Transverse colon (tissue), 4 donors: ENCODE measurements at places on chromosomes 1 and 21. TPM values are rescaled to one million over a fixed set of nuclear protein-coding genes. Genes with fewer than 3 reads are reported as not detected.

DNA sequence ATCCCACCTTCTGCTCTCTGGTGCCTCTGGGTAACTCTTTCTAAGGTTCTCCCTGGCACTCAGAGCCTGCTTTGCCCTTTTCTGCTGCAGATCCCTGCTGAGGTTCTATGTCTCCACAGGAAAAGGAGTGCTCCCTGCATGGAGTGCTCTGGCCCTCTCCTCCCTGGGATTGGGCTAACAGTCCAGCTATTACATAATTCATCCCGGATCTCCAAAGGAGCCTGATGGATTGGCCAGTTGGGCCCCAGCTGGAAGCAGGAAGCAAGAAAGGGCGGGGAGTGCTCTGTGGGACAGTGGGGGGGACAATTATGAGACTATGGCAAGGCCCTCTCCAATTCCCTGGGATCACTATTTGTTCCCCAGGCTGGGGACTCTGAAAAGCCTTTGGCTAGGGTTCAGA lies 51.9 kb upstream of the GOLT1A start:
- H3K36me3 ChIP-seq: no peaks in the 10 kb centered on the region
- peaks cover 26% of the 10 kb centered on the region for H3K4me1 ChIP-seq
- no peak for DNase-seq

KCNQ4 gene
- 3.2 TPM for total RNA-seq

GRCh38 chr1:118077331-118078045 lies 107.5 kb downstream of the SPAG17 start:
- no peaks in the 10 kb centered on the region for H3K36me3 ChIP-seq
- H3K27ac ChIP-seq: no peak overlapping the region
- no peak overlapping the region for H3K4me3 ChIP-seq
- no peak for DNase-seq
- H3K27me3 ChIP-seq: no peaks in the 10 kb centered on the region

EFNA1 gene
- 18.5 TPM for total RNA-seq

DNA sequence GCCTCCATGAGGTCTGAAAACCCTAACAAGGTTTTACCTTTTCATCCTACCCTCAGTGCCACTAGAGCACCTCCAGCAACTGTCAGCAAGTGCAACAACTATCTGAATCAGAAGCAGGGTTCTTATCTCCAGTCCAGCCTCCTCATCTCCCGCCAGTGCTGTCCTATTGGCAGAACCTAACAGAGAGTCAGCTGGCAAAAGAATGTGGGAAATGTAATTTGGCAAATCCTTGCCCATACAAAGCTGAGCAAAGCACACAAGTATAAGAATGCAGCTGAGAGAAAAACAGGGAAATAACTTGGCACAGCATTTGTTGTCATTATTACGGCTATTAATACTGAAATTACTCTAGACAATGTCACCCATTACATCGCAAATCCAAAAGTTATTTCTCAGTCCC lies 124.2 kb downstream of the ATP6V1G3 start:
- no peaks in the 10 kb centered on the region for H3K4me1 ChIP-seq
- DNase-seq: no peak
- no peak overlapping the region for H3K27ac ChIP-seq
- no peaks in the 10 kb centered on the region for H3K27me3 ChIP-seq

DNA sequence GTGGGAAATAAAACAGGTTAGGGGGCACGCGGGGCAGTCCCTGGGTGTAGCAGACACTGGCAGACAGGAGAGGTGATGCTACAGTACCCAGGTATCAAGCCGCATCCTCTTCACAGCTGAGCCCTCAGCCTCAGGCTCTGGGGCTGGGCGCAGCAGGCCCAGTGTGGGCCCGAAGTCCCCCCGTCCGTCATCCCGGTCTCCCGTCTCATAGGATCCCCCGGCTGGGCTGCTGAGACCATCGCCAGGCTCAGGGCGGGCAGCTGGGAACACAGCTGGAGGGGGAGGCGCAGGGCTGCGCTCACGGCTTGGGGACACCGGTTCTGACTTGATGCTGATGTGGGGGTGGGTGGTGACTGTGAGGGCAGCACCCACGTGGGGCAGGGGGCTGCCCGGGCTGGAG lies 32.7 kb downstream of the MEF2D start:
- H3K4me3 ChIP-seq: no peak overlapping the region
- no peak for DNase-seq
- no peak overlapping the region for H3K27ac ChIP-seq
- H3K4me1 ChIP-seq: peaks cover 61% of the 10 kb centered on the region
- no peaks in the 10 kb centered on the region for H3K27me3 ChIP-seq

DNA sequence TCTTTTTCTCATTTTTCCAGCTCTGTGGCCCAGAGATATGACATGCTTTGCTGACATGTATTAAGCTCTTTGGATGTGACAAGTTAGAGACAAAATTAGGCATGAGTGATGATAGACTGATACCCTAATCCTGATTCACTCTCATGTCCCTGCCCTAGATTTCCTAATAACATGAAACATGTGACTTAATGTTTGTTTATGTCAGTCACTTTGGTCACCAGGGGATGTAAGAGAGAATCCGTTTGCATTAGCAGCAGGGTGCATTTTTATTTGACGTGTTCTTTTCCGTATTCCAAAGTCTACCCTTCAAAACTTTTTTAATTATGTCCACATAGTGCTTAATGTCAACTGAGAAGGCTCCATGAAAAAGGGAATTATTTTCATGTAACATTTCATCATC lies 192.4 kb downstream of the HMCN1 start:
- H3K27ac ChIP-seq: no peak overlapping the region
- H3K36me3 ChIP-seq: no peaks in the 10 kb centered on the region
- no peaks in the 10 kb centered on the region for H3K27me3 ChIP-seq
- no peaks in the 10 kb centered on the region for H3K4me1 ChIP-seq
- H3K4me3 ChIP-seq: no peak overlapping the region
